ENCODE measurements at places on chromosomes 16 and 17. TPM values are rescaled to one million over a fixed set of nuclear protein-coding genes. Genes with fewer than 3 reads are reported as not detected.

The MMP15 gene
- 9.4 TPM for total RNA-seq

The NACA2 gene
- total RNA-seq = not detected

DNA sequence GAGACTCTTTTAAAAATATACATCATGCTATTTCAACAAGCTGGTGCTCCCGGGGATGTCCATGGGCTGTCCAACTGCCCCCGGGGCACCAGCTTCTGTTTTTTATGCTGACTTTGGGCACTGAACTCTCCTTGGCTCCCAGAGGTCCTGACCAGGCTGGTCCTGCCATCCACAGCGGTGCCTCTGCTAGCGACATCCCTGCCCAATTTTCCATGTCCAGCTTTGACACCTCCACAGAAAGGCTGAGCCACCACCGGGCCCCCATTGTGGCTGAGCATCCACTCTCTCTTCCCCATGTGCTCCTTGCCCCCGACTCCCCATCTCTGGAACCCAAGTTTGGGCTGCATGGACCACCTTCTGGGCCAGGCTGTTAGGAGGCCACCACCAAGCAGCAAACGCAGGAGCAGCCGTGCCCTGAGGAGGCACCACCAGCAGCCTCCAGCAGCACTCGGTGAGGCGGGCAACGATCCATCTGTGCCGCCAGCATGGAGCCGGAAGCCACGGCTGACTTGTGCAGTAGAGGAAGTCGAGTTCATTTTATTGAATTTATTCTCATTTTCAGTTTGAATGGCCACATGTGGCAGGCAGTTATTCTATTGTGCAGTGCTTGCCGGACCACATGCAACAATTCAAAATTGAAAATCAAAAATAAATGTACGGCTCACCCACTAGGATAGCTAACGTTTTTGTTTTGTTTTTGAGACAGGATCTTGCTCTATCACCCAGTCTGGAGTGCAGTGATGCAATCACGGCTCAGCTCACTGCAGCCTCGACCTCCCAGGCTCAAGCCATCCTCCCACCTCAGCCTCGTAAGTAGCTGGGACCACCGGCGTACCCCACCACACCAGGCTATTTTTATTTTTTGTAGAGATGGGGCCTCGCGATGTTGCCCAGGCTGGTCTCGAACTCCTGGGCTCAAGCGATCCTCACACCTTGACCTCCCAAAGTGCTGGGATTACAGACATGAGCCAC, 2.8 kb upstream of the MEAK7 start:
- DNase-seq = no peak

DNA sequence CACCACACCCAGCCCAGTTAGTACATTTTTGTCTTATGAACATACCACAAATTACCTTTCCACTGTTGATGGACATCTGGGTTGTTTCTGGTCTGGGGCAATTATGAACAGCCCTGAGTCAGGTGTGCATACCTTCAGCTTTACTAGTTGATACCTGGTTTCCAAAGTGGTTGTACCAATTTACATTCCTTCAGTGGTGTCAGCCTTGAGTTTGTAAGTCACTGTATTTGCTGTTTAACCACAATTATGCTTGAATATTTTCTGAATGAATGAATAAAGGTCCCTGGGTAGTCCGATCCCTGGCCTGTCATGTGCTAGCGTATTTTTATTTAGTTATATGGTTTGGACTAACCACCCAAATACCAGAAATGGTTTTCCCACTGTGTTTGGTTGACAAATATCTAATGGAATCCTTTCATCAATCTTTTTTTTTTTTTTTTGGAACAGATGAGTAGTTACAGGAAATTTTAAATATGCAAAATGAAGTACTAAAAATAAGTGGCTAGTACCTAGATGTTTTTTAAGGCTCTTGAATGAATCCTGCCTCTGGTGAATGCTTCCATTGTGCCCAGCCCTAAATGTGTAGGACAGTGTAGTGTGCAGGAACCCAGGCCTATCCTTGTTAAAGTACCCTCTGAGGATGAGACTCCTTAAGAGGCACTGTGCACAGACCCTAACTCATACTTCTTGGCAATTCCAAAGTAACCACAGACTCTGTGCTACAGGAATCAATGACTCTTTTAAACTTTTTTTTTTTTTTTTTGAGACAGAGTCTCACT, 3.7 kb downstream of the DUSP14 start:
- peak; percentile 86 for DNase-seq

DNA sequence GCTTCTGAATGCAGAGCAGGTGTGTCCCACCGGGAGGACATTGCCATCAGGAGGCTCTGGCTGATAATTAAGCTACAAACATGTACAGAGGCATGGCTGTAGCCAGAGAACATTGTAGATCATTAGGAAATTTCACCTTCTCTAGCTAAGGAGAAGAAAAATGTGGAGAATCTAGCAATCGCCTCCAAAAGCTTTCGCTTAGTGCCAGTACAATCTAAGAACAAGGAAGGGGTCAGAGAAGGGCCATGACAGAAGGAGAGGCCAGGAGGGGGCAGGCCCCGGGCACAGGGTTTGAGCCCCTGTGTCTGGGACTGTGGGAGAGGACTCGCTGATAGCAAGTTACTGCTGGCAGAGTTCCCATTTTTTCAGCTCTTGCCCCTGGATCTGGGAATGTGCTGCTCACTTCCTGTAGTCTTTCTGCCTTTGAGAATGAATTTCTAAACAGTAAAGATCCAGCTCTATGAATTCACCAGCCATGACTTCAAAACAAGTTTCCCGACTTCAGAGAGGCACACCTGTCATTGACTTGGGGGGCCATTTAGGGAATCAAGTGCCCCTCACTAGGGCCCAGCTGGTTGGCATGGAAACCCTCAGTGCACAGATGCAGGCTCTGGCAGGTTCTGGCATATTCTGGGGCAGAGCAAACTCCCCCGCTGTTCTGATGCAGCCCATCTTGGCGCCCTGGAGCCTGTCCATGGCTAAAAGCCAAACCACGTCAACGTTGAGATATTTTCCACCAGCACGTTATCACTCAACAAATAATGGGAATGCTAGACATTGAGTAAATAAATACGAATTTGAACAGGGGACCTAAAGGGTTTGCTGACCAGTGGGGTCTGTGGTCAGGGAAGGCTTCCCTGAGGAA, 59.5 kb upstream of the CACNG4 start:
- DNase-seq = peak; percentile 87

DNA sequence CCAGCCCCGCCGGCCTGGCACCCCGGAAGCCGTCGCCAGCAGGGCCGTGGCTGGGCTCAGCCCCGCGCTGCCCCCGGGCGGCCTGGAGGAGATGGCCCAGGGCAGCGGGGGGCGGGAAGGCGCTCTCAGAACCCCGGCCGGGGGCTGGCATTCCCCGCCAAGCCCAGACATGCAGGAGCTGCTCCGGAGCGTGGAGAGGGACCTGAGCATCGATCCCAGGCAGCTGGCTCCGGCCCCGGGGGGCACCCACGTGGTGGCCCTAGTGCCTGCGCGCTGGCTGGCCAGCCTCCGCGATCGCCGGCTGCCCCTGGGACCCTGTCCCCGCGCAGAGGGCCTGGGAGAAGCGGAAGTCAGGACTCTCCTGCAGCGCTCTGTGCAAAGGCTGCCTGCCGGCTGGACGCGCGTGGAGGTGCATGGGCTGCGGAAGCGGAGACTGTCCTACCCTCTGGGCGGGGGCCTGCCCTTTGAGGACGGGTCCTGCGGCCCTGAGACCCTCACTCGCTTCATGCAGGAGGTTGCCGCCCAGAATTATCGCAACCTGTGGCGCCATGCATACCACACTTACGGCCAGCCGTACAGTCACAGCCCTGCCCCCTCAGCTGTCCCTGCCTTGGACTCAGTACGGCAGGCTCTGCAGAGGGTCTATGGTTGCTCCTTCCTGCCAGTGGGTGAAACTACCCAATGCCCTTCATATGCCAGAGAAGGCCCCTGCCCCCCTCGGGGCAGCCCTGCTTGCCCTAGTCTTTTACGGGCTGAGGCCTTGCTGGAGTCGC, 551 bp downstream of the WDR81 start:
- no peak for DNase-seq

GRCh38 chr16:47037396-47037745, 63.9 kb upstream of the DNAJA2 start:
- no peak for DNase-seq

The RAP1GAP2 gene
- total RNA-seq = 26.0 TPM

The PPP1R1B gene
- 3.1 TPM for total RNA-seq

- DNase-seq = no peak
These were observed 8.2 kb downstream of the CANT1 start for GRCh38 chr17:79001190-79002020.

The VEZF1 gene
- total RNA-seq = 78.1 TPM

GRCh38 chr17:78868391-78868790, 27.8 kb upstream of the USP36 start:
- DNase-seq = no peak

GRCh38 chr17:41498276-41498675, 7.1 kb downstream of the KRT13 start:
- no peak for DNase-seq

The GJC1 gene
- total RNA-seq = 16.4 TPM

GRCh38 chr16:22186517-22186916, 19.6 kb upstream of the EEF2K start:
- DNase-seq = no peak

The HOXB2 gene
- not detected for total RNA-seq

The PTX4 gene
- total RNA-seq = 0.40 TPM

The KRTAP2-1 gene
- total RNA-seq = not detected

The SNTB2 gene
- total RNA-seq = 62.6 TPM

The STH gene
- total RNA-seq = not detected

The IL21R gene
- total RNA-seq = 0.55 TPM

The LRRC46 gene
- total RNA-seq = 0.44 TPM

DNA sequence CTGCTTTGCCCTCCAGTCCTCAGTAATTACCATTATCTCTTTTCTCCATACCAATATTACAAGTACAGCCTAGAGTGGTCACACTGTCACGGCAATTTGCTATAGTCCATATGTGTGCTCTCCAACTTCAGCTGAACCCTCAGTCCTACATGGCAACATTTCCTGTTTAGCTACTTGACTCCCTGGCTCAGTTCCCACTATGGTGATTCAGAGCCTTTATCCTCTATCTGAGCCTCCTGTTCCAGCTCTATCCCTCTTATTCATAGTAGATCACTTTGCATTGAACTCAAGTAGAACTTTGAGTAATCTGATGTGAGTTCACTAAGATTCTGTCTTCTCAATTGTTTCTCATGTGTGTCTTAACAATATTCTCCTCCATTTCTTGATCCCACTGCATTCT, 43.7 kb upstream of the GOSR1 start:
- DNase-seq = peak; percentile 78

DNA sequence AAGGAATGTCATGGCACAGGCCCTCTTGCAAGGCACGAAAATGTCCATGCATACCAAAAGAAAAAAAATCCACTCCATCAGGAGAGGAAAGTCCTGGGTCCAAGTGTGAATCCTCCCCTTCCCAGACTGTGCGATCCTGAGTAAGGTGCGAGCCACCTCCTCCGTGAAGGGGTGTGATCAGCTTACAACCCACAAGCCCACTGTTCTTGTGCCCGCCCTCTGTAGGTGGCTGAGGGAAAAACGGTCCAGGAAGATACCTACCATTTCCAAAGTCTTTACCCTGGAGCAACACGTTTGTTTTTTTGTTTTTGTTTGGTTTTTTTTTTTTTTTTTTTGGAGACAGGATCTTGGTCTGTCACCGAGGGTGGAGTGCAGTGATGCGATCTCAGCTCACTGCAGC, 116.5 kb downstream of the ZNF423 start:
- DNase-seq = no peak

DNA sequence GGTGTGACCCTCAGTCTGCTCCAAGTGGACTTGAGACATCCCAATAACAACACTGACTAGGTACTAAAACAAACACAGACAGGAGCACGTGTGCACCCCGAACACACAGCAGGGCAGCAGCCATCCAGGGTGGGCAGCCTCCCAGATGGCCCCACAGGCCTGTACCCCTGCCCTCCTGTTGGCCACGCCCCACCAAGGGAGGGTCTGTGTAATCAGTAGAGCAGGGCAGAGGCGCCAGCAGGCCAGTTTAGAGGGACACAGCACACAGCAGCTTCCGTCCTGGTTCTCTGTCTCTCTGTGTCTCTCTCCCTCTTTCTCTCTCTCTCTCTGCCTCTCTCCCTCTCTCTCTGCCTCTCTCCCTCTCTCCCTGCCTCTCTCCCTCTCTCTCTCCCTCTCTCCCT, 21.4 kb downstream of the ACTG1 start:
- peak; percentile 22 for DNase-seq

DNA sequence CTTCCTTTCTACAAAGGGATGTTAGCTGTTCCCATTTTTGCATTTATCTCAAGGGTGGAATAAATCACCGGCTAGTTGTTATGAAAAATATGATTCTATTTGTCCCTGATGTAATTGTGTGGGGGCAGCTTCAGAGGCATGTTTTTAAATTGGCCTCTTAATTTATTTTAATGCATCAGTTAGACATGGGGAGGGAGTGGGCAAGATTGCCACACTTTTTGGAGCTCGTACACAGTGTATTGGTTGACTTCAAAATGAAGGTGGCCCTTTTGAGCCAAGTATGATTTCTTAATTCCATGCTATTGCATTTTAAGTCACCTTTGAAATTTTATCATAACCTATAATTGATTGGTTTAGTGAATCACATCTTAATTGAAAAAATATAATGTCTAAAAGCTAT, 223.7 kb downstream of the CDH11 start:
- no peak for DNase-seq

DNA sequence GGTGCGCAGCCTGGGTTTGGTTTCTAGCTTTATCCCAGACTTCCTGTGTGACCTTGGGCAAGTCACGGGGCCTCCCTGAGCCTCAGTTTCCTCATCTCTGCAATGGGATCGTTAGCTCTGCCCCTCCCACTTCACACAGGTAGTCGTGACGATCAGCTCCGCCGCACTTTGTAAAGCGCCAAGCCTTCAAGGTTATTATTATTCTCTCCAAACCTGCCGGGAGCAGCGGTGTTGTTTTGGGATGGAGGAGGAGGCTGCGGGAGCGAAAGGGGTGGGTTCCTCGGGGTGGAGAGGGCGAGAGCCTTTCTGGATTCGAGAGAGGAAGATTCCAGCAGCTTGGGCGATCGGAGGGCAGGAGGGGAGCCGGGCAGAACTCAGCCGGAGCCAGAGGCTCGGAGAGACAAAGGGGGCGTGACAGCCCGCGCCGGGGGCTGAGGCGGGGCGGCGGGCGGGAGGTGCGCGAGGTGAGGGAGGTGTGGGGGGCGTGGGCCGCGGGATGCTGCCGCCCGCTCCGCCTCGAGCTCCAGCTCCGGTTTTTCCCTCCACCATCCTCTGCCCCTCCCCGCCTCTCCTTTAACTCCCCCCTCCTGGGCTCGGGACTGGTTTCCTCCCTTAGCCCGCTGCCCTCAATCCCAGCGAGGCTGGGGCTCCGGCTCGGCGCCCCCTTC, at the start of gene EFNB3:
EFNB3 (plus strand) TSS at position 602 of the 668 bp plus-strand sequence. CDS start 397 bp downstream, outside the sequence.
- DNase-seq = peak; percentile 39

The ABCC12 gene
- total RNA-seq = not detected

DNA sequence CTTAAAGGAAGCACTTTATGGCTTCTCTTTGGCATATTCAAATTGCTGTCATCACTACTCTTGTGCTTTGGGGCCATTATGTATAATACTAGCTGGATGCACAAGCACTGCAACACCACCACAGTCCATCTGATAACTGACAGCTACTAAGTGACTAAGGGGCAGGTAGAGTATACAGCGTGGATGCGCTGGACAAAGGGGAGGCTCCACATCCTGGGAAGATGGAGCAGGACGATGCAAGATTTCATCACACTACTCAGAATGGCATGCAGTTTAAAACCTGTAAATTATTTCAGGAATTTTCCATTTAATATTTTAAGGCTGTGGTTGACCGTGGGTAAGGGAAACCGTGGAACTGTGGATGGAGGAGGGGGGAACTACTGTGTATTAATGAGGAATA, 25.0 kb downstream of the MPRIP start:
- no peak for DNase-seq
